Neural crest cell (in vitro differentiated cells): ENCODE measurements at places on chromosomes 2 and 18.
A peak's percentile ranks its signal among the peaks of the same experiment; 100 is the strongest.

DNA sequence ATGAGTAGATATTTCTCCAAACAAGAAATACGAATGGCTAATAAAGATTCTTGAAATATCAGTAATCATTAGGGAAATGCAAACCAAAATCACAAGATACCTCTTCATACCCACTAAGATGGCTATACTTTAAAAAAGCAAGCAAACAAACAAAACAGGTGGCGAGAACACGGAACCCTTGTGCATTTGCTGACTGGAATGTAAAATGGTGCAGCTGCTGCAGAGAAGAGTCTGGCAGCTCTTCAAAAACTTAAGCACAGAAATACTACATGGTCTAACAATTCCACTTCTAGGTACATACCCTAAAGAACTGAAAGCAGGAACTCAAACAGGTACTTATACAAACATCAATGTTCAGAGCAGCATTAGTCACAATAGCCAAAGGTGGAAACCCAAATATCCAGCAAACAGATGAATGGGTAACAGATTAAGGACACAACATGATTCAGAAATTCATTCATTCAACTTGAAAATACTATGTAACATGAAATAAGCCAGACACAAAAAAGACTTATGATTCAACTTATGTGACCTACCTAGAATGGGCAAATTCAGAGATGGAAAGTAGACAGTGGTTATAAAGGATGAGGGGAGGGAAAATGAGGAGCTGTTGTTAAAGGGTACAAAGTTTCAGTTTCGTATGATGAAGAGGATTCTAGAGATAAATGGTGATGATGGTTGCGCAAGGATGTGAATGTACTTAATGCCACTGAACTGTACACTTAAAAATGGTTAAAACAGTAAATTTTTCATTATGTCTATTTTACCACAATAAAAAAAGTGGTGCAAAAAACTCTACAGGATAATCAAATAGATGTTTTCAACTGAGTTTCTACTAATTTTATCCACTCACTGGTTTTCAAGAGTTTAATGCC lies 26.9 kb upstream of the GPR75 start:
- no peak for DNase-seq

- DNase-seq: no peak
Observed at GRCh38 chr18:50454387-50454988, 79.6 kb downstream of the SKA1 start.

GRCh38 chr2:68189991-68190784 lies 32.5 kb downstream of the PNO1 start:
- DNase-seq: no peak

GRCh38 chr2:166088634-166089033 lies 39.2 kb downstream of the SCN1A start:
- DNase-seq: no peak

DNA sequence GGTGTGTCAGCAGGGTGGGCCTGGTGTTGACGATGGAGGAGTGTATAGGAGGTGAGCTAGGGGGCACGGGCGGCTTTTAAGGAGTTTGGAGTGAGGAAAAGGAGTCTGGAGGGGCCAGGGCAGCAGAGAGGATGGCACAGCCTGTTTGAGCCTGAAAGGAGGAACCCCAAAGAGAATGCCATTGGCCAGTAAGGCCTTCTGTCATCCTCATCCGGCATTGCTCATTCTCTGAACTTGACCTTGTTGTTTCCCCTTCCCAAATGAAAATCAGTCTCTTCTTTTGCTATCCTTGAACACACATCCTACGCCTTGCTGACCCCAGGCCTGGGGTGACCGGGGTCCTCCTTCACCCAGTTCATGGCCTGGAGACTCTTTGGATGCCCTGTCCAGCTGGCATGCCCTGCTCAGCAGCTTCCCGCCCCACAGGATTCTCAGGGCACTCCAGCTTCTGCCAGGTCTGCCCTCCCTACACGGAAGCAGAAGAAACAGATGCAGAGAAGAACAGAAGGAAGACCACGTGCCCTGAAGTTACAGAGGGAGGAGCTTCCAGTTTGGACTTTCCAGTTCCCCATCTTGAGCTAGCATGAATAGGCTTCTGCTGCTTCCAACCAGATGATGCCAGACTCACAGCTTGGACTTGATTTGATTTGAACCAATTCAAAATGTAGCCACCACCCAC lies 20.5 kb upstream of the KIF3C start:
- no peak for DNase-seq

GRCh38 chr2:18311420-18312195 lies 248.8 kb downstream of the RDH14 start:
- DNase-seq: no peak

- no peak for DNase-seq
Observed at GRCh38 chr2:202249521-202250253, 11.3 kb upstream of the SUMO1 start.

DNA sequence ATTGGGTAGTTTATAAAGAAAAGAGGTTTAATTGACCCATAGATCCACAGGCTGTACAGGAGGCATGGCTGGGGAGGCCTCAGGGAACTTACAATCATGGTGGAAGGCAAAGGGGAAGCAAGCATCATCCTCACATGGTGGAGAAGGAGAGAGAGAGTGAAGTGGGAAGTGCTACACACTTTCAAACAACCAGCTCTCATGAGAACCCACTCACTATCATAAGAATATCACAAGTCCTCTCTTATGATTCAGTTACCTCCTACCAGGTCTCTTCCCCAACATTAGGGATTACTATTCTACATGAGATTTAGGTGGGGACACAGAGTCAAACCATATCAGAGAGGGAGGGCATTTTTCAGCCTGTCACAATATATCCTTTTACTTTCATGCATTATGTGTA lies 22.7 kb upstream of the DOCK10 start:
- no peak for DNase-seq

DNA sequence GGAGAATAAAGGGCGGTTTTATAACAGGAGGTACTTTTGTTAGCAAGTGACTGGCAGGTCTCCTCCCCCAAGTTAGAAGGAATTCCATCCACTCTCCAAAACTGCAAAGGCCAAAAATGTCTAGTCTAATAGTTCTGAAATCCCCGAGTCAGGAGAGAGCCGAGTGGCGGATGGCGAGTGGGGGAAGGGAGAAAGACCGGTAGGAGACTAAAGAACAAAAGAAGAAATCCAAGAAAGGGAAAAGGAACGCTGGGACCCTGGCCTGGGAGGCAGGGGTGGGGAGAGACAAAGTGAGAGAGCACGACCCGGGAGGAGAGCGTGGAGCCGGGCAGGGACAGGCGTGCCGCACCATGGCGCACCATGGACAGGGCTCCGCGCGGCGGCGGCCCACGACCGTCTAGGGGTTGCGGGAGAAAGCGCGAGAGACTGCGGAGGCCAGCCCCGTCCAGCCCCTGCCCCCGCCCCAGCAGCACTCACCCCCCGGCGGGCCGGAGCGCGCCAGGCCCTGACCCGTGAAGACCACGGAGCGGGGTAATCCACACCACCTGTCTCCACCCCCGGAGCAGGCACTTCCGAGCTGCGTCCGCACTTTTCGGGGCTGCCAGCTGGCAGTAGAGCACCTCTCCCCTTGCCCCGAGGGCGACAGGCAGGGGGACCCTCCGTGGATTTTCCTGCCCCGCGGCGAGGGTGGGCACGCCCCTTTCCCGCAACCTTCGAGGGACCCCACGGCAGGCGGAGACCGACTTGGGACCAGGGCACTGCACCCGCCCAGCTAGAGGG lies 1.6 kb downstream of the CDH2 start:
- DNase-seq: peak; percentile 60

DNA sequence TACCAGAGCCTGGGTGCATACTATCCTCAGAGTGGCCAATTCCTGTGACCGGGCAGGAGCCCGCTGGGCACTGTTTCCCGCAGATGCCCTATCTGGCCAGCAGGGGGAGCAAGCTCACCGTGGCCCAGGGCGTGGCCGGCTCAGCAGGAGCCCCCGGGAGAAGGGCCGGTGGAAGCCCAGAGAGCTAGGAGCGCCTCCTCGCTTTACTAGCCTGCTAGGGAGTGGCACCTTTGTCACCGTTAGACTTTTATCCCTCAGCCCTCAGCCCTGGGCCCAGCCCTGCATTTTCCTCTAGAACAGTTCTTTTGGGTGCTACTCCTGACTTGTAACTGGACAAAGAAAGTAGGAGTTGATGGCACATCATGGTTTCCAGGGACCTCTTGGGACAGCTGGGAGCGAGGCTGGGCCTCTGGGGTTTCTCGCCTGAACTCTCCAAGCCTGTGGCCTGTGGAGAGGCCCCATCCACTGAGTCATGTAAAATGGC lies 24.0 kb downstream of the TMEM177 start:
- DNase-seq: peak; percentile 82

GRCh38 chr2:238911376-238912227 lies 63.7 kb downstream of the TWIST2 start:
- no peak for DNase-seq

DNA sequence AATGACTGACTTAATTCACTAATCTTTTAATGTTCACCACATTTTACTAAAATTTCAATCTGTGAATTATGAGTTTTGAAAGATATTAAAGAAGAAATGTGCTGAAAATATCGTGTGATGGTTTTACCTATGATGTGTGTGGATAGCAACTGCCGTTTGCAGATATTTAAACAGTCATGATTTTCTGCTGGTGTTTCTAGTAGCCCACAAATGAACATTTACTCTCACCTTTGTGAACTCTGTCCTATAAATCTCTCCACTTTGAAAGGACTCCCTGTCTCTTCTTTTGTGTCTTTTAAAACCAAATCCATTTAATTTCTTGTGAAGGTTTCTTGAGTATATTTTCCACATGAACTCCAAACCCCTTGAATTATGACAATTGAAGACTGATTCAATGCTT lies 771.2 kb upstream of the SALL3 start:
- no peak for DNase-seq

GRCh38 chr18:3409811-3410210 lies 40.2 kb upstream of the TGIF1 start:
- DNase-seq: no peak

GRCh38 chr2:111662771-111663470 lies 221.1 kb downstream of the ANAPC1 start:
- no peak for DNase-seq

- DNase-seq: no peak
Observed at GRCh38 chr2:62118160-62118559, 77.8 kb upstream of the B3GNT2 start.

DNA sequence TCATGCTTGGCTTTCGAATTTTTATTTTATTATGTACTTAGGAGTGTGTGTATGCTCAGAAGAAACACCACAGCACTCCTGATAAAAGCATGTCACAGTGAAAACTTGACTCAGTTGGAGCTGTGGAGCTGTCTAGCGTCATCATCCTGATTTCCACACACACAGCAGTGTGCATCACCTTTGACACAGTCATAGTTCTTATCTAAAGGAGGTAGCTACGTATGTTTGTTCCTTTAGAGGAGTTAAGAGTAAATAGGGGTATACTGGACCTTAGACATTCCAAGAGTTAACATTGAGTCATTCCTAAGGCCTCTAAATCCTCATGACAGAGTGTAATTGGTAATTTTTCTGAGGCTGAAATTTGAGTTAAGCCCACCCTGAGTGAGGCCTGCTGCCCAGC lies 96.9 kb downstream of the PHLPP1 start:
- no peak for DNase-seq

- no peak for DNase-seq
Observed at GRCh38 chr18:11955239-11956029, 25.9 kb upstream of the IMPA2 start.

DNA sequence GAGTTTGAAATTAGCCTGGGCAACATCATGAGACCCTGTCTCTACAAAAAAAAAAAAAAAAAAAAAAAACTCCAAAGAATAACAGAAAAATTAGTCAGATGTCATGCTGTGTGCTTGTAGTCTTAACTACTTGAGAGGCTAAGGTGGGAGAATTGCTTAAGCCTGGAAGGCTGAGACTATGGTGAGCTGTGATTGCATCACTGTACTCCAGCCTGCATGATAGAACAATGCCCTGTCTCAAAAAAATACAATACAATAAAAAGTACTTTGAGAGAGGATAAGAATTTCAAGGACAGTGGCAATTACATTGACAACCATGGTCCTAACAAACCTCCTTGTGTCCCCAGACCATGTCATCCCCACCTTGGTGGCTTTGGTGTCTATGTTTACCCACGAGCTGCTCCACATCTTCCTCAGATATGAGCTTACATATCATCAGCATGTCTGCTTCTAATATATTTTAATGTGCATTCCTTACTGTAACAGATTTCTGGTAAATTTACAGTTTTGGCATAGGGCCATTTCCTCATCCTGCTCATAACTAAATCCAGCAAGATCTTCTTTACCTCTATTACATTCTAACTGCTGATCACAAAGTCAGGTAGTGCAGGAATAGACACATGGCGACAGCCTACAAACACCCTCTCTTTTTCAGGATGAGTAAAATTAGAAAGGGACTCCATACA lies 437.7 kb upstream of the HNRNPA3 start:
- no peak for DNase-seq

DNA sequence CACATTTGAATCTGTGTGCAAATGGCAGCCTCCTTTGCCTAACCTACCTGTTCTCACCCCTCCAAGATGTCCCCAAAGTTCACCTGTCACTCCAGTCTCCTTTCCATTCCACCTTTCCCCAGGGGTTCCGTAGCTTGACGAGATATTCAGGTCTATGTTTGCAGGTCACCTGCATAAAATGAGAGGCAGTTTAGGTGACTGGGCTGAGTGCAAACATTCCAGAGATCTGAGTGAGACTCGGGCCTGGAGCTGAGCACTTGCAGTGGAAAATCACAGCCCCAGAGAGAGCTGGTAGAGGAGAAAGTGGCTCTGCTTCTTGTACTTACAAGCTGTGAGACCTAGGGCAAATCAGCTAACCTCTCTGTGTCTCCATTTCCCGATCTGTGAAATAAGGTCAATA lies 20.1 kb downstream of the CAPN14 start:
- DNase-seq: no peak
